ENCODE measurements at places on chromosomes 11 and 22.

- DNase-seq, result no peak
These were observed 24.9 kb downstream of the LRRC10B start for GRCh38 chr11:61533401-61533800.

DNA sequence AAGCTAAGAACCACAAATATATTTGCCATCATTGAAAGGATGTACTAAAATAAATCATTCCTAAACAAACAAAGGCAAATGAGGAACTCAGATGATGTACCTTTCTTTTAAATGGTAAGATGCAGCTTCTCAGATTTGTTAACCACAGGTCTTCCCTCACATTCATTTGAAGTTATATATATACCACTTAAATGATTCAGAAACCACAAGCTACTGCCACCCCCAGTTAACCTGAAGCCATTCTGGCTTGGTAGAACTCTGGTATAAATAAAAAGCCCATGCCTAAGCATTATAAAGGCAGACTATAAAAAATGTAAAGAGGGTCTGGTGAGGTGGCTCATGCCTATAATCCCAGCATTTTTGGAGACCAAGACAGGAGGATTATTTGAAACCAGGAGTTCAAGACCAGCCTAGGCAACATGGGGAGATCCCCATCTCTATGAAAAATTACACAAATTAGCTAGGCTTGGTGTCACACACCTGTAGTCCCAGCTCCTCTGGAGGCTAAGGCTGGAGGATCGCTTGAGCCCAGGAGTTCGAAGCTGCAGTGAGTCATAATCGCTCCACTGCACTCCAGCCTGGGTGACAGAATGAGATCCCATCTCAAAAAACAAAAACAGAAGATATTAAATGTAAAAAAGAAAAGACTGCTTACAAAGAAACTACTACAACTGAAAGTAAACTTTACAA lies 1185.3 kb downstream of the JRKL start:
- no peak for DNase-seq

GRCh38 chr11:75966537-75967287 lies 151.7 kb downstream of the UVRAG start:
- DNase-seq, result peak; percentile 65

DNA sequence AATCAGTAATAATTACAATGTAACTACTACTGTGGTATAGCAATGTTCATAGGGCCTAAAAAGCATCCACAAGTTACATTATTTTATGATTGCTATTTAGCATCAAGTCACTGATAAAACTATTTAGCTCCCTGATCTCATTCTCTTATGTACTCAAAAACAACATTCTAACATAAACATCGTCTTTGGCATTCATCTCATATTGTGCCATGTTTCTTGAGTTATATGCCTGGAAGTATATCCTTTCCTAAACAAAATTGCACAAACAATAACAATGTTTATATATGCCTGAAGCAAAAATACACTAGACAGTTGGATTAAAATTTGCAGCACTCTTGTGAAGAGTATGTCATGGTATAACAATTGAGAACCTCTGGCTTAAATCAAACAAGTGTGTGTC lies 34.1 kb downstream of the HORMAD2 start:
- no peak for DNase-seq

- peak; percentile 53 for DNase-seq
These were observed 486 bp downstream of the CLMP start for GRCh38 chr11:123194337-123195187.

GRCh38 chr11:39011797-39012196 lies 2413.8 kb upstream of the RAG2 start:
- DNase-seq, result no peak

Measured in Daoy (cell line).